ENCODE measurements at places on chromosomes 1 and 21.

- no peak for DNase-seq
Measured at GRCh38 chr1:110677526-110677925, 2.8 kb upstream of the KCNA3 start.

- DNase-seq, result no peak
Measured at GRCh38 chr1:107949467-107950253, 15.3 kb downstream of the VAV3 start.

DNA sequence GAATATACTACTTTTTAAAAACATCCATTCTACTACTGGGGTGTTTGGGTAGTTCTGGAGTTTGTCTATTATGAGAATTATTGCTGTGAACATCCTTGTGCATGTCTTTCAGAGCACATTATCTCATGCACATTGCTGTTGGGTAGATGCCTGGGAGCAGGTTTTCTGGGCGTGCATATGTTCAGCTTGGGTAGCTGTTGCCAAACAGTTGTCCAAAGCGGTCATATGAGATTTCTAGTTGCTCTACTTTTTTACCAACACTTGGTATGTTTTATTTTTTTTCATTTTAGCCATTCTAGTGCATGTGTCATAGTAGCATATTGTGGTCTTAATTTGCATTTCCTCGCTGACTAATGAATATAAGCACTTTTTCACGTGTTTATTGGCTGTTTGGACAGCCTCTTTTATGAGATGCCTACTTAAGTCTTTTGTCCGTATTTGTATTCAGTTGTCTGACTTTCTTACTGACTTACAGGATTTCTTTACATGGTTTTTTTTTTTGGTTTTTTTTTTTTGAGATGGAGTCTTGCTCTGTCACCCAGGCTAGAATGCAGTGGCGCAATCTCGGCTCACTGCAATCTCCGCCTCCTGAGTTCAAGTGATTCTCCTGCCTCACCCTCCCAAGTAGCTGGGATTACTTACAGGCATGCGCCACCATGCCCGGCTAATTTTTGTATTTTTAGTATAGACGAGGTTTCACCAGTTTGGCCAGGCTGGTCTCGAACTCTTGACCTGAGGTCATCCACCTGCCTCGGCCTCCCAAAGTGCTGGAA is 18.1 kb downstream of the ZDHHC18 start:
- DNase-seq, result no peak

- DNase-seq, result no peak
Measured at GRCh38 chr1:27650171-27650538, 15.2 kb upstream of the FGR start.

DNA sequence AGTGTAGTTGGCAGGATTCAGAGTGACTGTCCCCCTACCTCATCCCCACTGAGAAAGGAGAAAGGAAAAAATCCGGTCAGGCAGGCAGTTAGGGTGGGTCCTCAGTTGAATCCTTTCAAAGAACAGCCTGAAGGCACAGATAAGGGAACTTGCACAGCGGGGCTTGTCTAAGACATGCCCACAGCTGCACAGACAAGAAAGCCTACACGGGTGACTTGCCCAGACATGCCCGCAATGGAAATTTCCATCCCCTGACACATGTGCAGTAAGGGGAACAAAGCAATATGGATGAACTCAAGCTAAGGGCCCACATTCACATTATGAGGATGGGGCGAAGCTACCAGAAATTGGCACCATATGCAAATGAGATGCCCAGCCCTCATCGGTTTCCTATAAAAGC is 82.5 kb downstream of the DESI2 start:
- DNase-seq, result no peak

GRCh38 chr21:42317341-42317741 is 2.1 kb upstream of the TFF3 start:
- peak; percentile 76 for DNase-seq

- DNase-seq, result no peak
Measured at GRCh38 chr1:203086992-203087763, 1.4 kb upstream of the MYOG start.

GRCh38 chr1:15760520-15761211 is 2.1 kb downstream of the FBLIM1 start:
- no peak for DNase-seq

GRCh38 chr1:204176049-204176448 is 9.9 kb upstream of the REN start:
- DNase-seq, result no peak

GRCh38 chr1:208136459-208137182 is 107.6 kb downstream of the PLXNA2 start:
- DNase-seq, result no peak

- DNase-seq, result no peak
Measured at GRCh38 chr1:51564124-51564523, 45.1 kb upstream of the EPS15 start.

GRCh38 chr21:36321325-36322082 is 1.5 kb downstream of the MORC3 start:
- DNase-seq, result no peak

GRCh38 chr21:45908536-45909237 is 72.9 kb upstream of the COL6A1 start:
- DNase-seq, result no peak

GRCh38 chr1:193320270-193320669 is 133.9 kb upstream of the B3GALT2 start:
- no peak for DNase-seq

GRCh38 chr21:39633770-39634181 is 21.0 kb downstream of the B3GALT5 start:
- DNase-seq, result no peak

- no peak for DNase-seq
Measured at GRCh38 chr1:185404291-185404690, 87.2 kb upstream of the IVNS1ABP start.

GRCh38 chr1:209529233-209529632 is 54.3 kb upstream of the CAMK1G start:
- no peak for DNase-seq

GRCh38 chr1:87436534-87436933 is 107.9 kb downstream of the LMO4 start:
- no peak for DNase-seq

- peak; percentile 54 for DNase-seq
Measured at GRCh38 chr1:38005195-38006007, at the start of gene FHL3. FHL3 (minus strand) TSS chr1:38005514; CDS start chr1:37999412, 6,102 bp downstream.

DNA sequence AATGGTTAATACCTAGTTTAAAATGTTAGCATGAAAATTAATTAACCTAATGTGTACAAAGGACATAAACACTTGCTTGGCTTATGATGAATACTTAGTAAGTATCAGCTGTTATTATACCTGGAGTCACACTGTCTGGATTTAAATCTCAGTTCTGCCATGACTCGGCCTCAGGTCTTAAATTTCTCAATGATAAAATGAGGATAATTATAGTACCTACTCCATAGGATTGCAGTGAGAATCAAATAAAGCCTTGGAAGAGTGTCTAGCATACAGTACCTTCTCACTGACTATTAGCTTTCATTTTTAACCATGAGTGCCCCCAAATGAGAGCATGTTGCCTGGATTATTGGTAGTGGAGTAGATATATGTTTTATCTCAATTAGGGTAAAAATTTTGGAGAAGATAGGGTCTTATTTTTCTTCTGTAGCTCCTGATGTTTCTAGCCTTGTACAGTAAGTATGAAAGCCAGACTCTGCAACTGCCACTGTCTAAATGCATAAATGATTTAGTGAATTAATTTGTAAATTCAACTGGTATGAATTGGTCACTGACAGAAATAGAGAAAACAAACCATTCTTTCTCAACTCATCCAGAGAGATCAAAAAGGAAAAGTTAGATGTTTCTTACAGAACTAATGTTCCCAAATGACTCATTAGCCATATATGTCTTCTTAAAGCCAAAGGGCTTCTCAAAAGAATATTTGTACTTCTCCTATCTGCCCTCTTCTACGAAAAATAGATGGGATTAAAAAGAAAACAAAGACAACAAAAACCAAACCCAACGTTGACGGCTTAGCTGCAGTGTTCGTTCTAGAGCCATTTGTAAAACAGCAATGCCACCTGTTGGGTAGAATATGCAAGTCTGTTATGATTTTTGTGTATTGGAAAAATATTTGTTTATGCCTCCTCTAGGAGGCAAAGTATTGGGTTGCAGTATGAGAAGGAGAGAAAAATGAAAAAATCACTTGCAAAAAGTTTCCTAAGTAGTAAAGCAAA is 53.8 kb upstream of the MROH9 start:
- no peak for DNase-seq

DNA sequence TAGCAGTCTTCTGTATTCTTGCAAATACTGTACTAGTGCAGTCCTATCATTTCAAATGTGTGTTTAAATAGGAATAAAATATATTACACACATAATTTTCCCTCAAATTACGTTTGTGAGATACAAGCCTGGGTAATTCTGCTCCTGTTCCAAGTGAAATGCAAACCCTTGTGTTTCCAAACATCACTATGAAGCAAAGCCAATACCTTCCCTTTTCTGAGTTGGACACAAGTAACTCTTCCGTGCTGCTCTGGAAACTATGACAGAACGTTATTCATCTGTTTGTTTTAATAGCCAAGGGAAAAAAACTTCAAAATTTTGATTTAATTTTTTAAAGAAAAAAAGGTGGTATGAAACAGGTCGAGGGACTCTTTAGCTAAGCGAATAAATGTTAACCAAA is 73.7 kb upstream of the UBE2U start:
- no peak for DNase-seq

GRCh38 chr1:116516631-116517030 is 54.2 kb downstream of the CD58 start:
- no peak for DNase-seq

DNA sequence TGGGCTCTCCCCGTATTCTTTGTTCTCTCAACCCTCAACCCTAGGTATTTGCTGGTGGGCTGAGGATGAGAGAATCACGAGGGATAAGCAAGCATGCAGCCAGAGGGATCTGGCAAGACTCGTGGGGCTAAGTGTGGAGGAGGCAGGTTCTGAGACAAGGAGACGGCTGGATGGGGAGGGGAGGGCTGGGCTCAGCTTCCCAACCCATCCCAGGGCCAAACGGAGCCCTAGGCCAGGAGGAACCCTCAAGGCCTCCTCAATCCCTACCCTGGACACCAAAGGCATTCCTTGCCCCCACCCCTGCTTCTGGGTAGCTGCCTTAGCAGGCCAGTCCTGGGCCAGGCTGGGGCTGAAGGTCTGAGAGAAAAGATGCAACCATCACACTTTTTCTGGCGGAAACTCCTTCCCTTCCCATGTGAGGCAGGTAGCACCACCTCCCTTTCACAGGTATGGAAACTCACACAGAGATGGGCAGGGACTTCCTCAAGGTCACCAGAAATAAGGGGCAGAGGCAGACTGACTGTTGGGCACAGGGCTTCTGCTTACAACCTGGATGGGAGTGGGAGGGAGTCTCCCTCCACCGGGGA is 6.2 kb downstream of the MEF2D start:
- DNase-seq, result no peak
